ENCODE measurements at places on chromosomes 5 and 9.

GRCh38 chr5:74798977-74799911 is 32.2 kb downstream of the NSA2 start:
- no peak for DNase-seq

DNA sequence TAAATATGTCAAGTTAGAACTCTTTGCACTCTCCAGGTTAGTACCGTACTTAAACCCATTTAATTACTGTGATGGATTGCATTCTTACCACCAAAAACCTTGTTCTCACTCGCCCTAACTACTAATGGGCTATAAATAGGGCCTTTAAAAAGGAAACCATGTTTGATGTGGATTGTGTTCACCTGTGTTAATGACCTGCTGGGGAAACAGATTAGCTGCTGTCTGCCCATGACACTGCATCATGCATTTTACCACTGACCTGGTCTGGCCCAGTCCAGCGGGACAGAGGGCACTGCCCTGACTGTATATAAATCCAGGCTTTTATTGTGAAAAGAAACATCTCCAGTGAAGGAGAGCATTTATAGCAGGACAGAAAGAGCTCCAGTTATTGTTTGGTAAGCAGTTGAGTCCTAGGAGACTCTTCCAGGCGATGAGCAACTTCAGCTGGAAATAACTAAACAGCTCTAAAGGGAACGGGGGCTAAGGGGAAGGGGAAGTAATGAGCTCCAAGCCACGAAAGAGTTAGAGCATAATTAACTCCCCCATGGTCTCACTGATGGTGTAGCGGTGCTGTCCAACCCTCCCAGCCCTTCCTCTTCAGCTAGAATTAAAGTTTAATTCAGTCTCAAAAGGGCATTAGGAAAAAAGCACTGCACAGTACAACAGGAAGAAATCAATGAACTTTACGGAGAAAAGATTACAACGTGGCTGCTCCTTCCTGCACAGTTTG is 303.1 kb downstream of the ENC1 start:
- DNase-seq, result no peak

DNA sequence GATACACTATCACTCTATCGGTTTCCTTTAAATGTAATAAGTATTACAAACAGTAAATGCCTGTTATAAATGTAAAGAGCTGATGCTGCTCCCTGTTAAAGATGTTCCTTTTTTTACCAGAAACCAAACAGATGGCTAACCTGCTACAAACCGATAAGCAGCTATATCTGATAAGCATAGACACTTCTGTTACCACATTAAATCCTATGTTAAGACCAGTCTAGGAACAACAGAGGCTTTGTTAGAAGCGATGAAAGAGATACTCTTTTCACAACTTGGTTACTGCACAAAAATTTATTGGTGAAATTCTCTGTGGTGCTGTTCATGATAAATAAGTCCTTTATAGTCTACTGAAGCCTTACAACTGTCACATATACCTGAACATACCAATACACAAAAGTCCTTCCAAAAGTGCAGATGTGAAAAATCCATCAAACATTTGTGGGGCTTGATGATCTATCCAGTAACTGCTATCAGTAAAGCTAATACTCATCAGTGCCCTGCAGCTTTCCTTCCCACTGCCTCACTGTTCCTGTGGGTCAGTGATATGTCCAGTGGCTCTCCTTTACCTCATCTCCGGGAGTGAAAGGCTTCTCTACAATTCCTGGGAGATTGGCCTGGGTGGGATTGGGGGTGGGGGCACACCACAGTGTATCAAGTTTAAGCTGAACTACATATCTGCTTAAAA is 25.8 kb upstream of the PRXL2C start:
- DNase-seq, result no peak

- no peak for DNase-seq
Measured at GRCh38 chr5:125659316-125660023, 763.7 kb upstream of the GRAMD2B start.

GRCh38 chr9:113602126-113603047 is 138.9 kb downstream of the RGS3 start:
- peak; percentile 22 for DNase-seq

- DNase-seq, result no peak
Measured at GRCh38 chr5:136113606-136114005, 19.0 kb upstream of the SMAD5 start.

GRCh38 chr5:33558489-33558888 is 117.7 kb downstream of the TARS1 start:
- no peak for DNase-seq

DNA sequence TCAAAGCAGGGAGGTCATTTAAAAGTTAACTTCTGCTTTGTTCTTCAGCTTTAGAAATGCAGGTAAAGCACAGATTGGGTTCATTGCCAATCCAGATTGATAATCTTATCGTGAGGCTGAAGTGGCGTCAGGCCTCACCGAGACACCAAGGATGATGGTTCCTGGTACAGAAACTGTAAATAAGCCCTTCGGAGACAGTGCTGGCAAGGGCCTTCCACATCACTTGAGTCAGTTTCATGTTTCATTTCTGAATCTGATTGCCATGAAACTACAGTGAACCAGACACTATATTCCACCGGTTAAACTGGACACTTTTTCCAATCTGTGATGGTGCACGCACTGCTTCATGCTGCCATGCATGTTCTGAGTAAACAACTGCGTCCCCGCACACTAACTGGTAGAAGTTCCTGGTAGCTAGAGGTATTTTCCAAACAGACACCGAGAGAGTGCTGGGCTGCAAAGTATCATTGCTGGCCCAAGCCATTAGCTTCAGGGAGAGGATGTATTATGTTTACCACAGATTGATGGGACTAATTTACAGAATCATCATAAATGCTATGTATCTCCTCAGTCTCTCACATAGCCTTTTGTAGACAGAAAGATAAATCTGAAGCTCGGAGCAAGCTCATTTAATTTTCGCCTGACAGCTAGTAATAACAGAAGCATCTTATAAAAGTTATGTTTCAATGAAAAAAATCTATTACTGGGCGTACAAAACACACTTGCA is 336.1 kb downstream of the GLIS3 start:
- no peak for DNase-seq

DNA sequence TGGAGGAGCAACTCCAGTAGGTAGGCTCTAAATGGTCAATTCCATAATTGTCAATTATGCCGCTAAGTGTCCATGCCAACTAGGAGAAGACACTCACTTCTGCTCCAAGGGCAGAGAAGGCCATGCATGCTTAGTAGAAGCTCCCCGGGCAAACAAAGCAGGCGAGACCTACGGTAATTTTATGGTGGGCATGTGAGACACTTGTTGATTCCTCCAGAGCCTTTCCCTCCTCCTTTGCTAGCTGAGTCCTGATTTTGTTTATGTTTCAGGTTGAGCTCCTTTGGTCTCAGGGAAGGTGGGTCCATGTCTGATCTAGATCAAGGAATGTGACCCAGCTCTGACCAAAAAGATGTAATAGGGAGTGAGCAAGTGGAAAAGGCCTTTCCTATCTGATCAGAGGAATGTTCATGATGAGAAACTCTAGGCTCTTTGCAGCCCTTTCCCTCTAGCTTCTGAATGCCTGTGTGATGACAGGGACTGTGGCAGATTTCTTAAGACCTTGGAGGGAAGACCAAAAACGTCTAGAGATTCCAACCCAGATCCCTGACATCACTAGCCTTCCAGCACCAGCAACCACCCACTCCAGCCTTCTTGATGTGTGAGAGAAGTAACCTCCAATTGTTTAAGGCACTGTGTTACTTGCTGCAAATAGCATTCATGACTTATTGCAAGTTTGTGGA is 7.7 kb upstream of the CPEB4 start:
- no peak for DNase-seq
